T47D (cell line): ENCODE measurements at places on chromosomes 1 and 21.

GRCh38 chr1:184101571-184101970, 50.0 kb downstream of the TSEN15 start:
- DNase-seq, result no peak

GRCh38 chr1:48062353-48062752, 65.2 kb upstream of the TRABD2B start:
- DNase-seq, result no peak

GRCh38 chr1:107739651-107740050, 225.3 kb downstream of the VAV3 start:
- no peak for DNase-seq

- peak; percentile 43 for DNase-seq
Observed at GRCh38 chr1:150268340-150268704, 494 bp downstream of the APH1A start.

DNA sequence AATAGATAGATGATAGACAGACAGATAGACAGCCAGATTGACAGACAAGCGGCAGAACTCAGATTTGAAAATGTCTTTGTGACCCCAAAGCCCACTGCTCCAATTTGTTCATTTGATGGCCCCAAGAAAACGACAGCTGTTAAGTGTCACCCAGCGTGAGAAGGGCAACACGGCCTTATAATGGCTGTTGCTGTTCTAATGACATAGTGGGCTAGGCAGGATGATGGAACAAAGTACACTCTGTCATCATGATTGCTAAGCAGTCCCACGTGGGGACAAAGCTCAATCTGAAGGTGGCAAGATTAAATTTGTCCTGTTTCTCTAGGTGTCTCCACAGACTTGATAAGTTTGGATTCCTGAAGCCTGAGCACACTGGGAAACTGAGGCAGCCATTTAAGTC, 112.9 kb downstream of the DAB1 start:
- no peak for DNase-seq

DNA sequence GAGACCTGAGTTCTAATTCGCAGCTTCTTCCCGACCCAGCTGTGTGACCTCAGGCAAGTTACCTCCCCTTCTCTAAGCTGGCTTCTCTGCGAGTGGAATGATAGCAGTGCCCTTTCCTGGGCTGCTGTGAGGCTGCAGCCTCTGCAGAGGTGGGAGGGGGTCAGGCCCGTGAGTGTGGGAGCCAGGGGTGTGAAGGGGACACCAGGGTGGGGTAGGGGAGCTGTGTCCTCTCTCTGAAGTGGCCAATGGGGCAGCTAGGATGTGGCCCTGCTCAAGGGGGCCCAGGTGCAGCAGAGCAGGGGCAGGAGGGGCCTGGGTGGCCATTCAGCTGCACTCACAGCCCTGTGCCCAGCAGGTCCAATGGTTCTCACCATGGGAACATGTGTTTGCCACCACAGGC, 24.5 kb downstream of the DMRTB1 start:
- DNase-seq, result no peak

DNA sequence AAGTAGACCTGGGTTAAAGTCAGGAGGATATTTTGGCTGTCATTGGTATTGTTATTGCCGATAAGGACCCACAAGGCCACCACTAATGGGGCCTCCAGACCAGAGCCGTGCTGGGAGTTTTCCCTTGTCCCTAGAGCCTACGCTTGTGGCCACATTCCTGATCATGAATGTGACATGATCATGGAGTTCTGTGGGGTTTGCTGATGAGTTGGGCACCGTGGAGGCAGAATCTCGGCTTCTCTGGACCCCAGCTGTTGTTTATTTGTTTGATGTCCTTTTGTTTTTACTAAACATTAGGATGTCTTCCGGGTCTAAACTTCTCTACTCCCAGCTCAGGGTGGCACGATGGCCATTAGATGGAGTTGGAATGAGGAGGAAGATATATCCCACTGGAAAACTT, 74.9 kb upstream of the TMPRSS2 start:
- no peak for DNase-seq
